ENCODE measurements at places on chromosomes 5 and 9. TPM values are rescaled to one million over a fixed set of nuclear protein-coding genes. Genes with fewer than 3 reads are reported as not detected.
A peak's percentile ranks its signal among the peaks of the same experiment; 100 is the strongest.

DNA sequence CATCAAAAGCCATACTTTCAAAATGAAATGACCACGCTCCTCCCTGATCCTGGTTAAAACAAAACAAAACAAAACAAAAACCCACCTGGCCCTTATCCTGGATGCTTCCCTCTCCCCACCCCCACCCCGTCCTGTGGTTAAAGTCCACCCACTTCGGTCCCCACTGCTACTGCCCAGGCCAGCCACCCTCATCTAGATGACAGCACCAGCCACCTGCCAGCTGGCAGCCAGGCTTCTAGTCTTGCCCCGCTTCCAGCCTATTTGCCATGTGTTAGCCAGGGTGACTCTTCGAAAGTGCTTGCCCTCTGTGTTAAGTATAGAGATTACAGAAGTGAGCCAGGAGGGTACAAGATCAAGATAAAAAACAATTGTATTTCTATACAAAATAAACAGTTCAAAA, 27.5 kb upstream of the NCS1 start:
- DNase-seq: no peak

DNA sequence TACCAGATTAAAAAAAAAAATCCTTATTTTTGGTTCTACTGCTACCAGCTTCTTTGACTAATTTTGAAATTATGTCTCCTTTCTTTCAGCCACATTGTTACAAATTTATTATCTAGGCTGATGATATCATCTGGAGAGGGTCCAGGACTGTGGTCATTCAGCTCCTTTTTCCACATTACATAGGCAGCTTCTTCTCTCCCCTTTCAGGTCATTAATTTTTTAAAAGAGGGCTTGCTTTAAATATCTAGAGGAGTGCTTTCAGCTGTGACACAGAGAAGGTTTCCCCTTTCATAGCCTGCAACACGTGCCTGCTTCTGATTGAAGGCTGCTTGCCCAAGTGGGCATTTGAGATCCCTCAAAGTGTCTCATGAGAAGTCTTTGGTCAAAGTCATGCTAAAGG, 155.7 kb upstream of the PAPPA start:
- DNase-seq: peak; percentile 91

- no peak for DNase-seq
Measured at GRCh38 chr5:84260140-84260539, 124.5 kb downstream of the EDIL3 start.

- no peak for DNase-seq
Measured at GRCh38 chr5:116402235-116402634, 172.4 kb downstream of the SEMA6A start.

- no peak for DNase-seq
Measured at GRCh38 chr5:181044662-181045305, 4.7 kb downstream of the BTNL9 start.

Gene PCDHB12
- 2.6 TPM for total RNA-seq

Gene FOXD4L6
- total RNA-seq: not detected

Measured in M059J (cell line).